Hippocampal formation (tissue), 2 donors: ENCODE measurements at places on chromosomes 4 and X.

DNA sequence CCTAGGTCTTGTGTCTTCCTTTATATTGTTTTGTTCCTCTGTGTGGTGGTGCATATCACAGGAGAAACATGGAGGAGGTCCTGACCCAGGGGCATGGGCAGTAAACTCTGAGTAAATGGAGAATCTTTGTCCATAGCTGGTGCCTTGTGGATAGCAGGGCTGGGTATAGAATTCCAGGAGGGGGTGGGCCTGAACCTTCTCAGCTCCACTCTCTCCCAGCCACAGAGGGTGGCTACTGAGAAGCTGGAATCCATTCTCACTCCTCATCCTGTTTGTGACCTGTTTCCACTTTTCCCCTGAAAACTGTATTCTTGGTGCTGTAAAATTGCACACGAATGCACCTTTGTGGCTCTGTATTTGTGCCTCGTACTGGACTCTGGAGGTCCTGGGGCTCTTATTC lies 47.7 kb upstream of the ADRA2C start:
- no peak for DNase-seq

- no peak for DNase-seq
Observed at GRCh38 chrX:73849073-73849472, 286.1 kb downstream of the CHIC1 start.

DNA sequence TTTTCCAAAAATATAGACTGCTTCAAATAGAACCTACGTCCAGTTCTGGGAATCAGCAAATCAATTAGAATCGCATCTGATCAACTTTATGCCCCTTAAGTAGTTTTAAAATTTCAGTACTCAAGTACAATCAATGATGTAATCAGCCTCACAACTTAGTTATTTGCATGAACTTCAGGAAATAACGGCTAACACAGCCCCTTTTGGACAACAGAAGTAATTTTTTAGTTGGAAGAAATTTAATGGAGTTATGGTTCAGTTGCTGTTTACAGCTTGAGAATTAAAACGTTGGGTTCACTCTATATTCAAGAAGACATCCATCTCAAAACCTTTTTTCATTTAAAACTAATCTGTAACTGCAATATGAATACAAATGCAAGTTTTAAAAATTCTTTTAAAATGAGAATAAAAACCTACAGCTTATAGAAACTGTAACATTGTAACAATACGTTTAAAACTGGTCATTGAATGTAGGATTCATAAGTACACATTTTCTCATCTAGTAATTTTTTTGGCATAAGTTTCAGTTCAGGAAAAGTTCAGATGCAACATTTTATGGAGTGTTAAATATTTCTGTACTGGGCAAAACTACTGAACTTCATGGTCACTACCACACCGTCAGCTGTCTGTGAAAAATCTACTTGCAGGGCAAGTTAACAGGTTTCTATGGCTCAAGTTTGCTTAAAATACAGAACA lies 956 bp downstream of the TAPT1 start:
- DNase-seq = no peak

- no peak for DNase-seq
Observed at GRCh38 chrX:150873616-150874015, 24.9 kb downstream of the CD99L2 start.

DNA sequence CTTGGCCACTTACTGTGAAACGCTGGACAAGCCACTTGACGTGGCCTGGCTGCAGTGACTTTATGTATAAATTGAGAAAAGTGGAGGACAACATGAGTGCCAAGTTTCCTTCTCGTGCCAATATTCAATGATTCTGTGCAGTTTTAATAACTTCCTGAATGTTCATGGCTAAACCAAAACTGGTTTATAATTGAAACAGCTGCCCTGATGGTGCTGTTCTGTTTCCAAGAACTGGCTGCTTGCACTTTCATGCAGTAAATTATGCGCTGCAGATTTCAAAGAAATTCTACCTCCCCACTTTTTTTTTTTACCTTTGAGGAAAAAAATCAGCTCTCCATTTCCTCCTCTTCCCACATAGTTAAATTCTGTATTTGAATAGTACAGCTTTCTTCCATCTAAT lies 205.2 kb upstream of the CASK start:
- DNase-seq = no peak

DNA sequence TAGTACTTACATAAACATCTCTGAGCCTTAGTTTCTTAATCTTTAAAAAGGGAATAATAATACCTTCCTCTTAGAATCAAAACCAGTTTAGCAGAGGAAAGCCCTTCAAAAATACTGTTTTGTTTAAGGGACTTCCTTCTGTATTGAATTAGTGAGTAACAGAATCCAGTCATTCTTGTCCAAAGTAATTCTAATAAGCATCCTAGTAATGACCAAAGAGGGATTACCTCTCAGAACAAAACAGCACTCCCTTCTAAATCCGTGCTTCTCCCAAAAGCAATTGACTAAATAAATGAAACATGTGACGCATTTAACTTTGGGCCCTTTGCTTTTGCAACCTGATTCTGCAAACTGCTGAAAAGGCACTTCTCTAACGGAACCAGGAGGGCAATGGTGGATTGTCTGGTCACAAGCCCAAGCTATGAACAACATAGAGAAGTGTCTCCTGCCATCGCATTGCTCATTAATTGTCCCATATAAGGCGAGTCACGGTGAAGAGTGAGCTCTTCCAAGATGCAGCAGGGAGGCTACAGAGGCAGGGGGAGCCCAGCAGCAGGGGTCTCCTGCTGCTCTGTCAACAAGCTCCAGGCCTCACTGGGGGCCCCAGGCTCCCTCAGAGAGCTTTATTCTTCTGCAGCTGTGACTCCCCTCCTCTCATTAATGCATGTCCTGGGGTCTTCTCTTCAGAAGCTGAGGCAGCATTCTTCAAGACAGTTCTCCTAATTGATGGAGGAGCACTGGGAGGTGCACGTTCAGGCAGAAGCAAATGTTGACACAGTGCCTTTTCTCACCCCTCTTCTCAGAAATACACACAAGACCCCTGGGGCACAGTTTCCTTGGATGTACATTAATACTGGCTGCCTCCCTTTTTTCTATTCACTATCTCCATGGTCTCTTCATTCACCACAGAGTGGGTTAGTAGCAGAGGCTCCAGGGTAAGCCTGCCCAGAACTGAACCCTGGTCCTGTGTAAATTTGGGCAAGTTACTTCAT lies 419.6 kb upstream of the RASGEF1B start:
- DNase-seq = no peak

GRCh38 chr4:48396043-48396442 lies 54.7 kb downstream of the SLAIN2 start:
- DNase-seq = no peak

- no peak for DNase-seq
Observed at GRCh38 chr4:150218447-150218846, 140.2 kb downstream of the DCLK2 start.

DNA sequence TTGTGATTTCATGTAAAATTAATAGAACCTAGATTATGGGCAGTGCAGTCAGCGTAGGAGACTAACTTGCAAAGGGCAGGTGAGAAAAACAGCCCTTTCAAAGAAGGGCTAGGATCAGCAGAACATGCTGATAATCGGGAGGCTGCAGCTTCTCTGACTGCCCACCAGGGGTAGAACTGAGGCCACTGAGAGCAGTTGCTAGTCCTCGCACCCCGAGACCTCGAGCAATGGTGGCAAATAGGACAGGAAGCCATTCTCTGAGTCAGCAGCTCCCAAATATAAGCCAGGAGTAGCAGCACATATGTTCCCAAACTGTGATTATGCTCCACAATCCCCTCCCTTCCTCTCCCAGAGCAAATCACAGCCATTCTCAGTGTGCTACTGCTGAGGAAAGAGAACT lies 186.5 kb downstream of the MSL3 start:
- no peak for DNase-seq

GRCh38 chr4:19254486-19254885 lies 997.2 kb upstream of the SLIT2 start:
- DNase-seq = no peak
